Astrocyte of the cerebellum (primary cell): ENCODE measurements at places on chromosomes 6 and 20.

GRCh38 chr6:126696921-126697693 lies 357.2 kb downstream of the CENPW start:
- no peak for DNase-seq

DNA sequence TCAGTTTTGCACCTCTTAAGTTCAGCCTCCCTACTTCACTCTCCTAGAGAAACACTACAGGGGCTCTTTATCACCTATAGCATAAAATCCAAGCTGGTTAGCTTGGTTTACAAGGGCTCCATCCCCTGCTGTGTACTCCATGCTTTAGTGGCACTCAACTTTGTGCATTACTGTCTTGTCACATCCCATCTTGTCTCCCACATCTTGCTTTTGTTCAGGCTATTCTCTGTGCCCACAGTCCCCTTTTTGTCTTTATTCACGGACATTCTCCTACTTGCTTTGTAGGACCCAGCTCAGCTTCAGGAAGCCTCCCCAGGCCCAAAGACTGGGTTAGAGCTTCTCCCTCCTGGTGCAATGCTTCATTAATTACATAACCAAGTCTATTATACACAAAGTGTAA lies 107.9 kb upstream of the SPACA1 start:
- no peak for DNase-seq

DNA sequence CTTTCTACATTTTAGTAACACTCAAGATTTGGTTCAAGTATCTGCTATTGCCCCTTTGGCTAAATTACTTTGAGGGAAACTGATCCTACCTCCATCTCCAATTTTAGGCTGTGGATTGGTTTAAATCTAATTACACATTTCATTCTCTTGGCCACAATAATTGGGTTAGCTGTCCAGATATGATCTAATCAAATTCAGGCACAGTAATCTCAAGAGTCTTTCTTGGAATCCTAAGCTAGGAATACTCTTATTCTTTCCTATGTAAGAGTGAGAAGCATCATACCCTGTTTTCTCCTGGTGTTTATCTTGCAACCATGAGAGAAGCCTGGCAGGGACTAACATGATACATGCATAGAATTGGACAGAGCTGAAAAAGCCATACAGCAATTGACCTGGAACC lies 300.4 kb upstream of the MARCKS start:
- DNase-seq, result no peak

DNA sequence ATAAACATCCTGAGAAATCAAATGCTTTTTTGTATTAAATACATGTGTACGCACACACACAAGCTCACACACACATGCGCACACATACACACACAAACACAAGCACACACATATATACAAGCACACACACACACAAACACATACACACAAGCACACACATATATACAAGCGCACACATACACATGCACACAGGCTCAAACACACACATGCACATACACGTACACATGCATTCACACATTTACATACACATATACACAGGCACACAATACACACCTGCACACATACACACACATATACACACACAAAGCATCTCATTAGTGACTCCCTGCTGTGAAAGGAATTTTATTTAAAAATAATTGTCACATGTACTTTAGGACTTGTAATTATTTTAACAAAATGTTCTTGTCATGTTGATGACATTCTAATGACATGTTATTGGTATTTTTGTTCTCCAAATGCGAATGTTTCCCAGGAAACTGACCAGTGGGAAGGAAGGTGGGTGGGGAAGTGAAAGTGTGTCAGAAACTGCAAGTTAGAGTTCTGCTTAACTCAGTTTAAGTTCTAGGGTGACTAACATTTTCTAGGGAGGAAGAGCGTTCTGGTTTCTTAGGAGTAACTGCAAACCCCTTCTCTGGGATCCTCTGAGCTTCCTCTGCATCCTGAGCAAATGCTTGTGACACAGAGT lies 113.9 kb upstream of the ZNF217 start:
- no peak for DNase-seq

- DNase-seq, result no peak
Measured at GRCh38 chr6:122476131-122476530, 4.5 kb upstream of the SERINC1 start.

DNA sequence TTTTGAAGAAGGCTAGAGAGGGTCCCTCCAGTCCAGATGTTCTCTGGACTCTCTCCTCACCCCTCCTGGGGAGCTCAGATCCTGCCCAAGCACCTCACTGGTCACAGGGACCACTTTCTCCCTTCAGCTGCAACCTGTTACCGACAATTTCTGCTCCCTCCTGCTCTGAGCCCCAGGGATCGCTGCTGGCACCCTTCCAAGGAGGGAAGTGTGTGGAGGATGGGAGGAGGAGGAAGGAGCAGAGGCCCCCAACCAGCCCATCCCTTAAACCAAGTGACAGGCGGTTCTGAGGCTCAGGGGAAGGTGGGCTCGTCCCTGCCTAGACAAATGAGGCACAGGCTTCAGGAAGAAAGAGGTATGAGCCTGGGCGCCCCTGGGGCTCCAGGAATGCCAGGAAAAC lies 13.9 kb downstream of the PMEPA1 start:
- DNase-seq, result no peak

DNA sequence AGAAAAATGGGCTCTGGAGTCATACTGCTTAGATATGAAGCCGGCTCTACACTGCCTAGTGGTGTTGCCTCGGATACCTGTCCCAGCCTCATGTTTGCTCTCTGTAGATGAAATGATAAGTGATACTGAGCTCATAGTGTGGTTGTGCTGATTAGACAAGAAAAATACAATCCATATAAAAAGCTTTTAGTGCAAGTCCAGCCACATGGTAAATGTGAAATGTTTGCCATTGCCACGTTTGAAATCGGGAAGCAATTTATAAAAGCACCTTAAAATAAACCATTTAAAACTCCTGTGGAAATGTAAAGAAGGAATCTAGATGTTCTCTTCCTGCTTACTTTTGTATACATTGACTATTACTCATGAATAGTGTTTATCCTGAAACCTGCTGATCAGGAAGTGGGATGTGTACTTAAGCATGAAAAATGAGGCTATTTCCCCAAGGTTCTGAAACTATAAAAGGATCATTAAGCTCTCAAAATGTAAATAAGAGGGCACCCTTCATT lies 13.1 kb upstream of the PBOV1 start:
- no peak for DNase-seq

GRCh38 chr6:6926856-6927255 lies 180.9 kb upstream of the RREB1 start:
- DNase-seq, result no peak
